ENCODE measurements at places on chromosomes 5 and 9.

DNA sequence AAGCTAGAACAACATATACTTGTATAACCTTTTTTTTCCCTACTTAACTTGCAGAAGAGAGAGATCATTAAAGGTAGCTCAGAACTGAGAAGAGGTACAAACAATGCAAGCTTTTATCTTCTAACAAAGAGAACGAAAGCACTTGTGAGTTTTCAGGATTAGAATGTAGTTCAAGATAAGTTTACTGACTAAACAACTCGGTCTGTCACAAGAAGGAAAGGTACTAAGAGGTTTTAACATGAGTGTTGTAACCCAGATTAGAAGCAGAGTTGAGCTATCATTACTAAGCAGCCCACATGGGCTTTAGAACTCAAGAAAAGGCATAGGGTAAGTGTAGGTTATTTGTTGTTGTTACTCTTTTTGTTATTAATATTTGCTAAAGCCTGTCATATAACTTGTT is 25.2 kb downstream of the GIN1 start:
- H3K27ac ChIP-seq: no peak overlapping the region
- no peaks in the 10 kb centered on the region for H3K36me3 ChIP-seq
- DNase-seq: no peak
- no peak overlapping the region for H3K4me3 ChIP-seq

DNA sequence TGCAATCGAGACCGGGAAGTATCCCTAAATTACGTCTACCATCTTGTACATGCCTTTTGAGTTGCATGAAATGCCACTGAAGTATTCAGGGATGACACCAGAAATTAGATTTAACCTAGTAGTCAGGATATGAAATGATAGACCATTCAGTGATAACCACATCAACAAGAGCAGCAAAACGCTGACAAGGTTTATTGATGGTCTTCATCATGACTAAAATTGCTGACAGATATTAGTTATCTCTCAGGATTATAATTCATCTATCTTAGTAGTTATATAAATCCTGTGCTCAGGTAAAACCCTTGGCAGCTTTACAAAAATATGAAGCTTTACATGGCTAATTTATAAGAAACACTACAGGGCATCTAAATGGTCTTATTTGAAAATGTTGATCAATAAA is 1104.7 kb downstream of the EFNA5 start:
- H3K27ac ChIP-seq: no peak overlapping the region
- H3K4me3 ChIP-seq: no peak overlapping the region
- no peaks in the 10 kb centered on the region for H3K27me3 ChIP-seq
- no peak for DNase-seq

GRCh38 chr9:78383130-78383529 is 86.2 kb downstream of the PSAT1 start:
- no peak for DNase-seq
- no peak overlapping the region for H3K4me3 ChIP-seq
- H3K36me3 ChIP-seq: no peaks in the 10 kb centered on the region
- H3K27ac ChIP-seq: no peak overlapping the region
- no peaks in the 10 kb centered on the region for H3K4me1 ChIP-seq

DNA sequence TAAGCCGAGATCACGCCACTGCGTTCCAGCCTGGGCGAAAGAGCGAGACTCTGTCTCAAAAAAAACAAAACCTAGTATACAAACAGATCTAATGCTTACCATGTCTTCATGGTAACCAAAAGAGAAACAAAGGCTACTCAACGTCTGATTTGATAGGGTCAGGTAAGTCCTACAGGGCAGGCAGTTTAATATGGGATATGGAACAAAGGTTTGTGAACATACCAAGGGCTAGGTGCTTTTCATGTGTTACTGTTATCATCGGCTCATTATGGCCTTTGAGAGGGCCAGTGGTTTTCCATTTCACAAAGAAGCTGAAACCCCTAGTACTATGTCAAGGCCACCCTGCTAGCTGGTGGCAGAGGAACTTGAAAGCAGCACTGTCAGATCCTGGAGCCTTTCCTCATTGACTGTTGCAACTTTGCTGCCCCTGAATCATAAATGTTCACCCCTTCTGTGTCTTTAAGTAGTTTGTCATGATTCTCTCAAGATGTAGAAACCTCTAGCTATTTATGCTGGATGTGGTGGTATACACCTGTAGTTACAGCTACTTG is 5.1 kb downstream of the IQGAP2 start:
- H3K4me3 ChIP-seq: no peak overlapping the region
- no peak overlapping the region for H3K27ac ChIP-seq
- H3K36me3 ChIP-seq: no peaks in the 10 kb centered on the region
- H3K4me1 ChIP-seq: no peaks in the 10 kb centered on the region

DNA sequence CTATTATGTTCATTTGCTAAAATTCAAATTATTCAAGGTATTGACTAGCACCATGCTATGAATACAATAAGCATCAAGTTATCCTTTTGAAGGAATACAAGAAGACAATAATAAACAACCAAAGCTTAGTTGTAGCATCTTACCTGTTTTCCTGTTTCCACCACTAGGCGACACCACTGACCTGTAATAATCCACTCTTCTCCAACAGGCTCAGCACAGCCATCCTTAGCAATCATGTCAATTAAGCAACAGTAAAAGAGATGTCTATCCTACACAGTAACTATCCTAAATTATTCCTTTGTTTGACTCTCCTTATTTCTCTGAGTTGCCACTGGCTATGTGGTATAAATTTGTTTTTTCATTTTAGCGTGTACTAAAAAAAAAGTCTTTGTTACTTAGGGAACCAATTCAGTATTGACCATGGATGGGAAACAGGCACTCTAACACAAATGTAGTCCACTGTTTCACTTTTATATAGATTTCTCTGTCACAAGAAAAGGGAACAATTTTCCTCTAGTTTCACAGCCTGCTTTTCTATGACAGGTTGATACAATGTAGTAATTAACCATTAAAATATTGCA is 46.2 kb downstream of the PCA3 start:
- H3K36me3 ChIP-seq: no peaks in the 10 kb centered on the region
- DNase-seq: peak; percentile 42
- no peak overlapping the region for H3K27ac ChIP-seq
- H3K4me1 ChIP-seq: peaks cover 10% of the 10 kb centered on the region
- peaks cover 2% of the 10 kb centered on the region for H3K27me3 ChIP-seq

- H3K4me1 ChIP-seq: peaks cover 45% of the 10 kb centered on the region
- peak overlapping the region; percentile 44 for H3K27ac ChIP-seq
- DNase-seq: no peak
Measured at GRCh38 chr5:14441641-14442040, 140.0 kb upstream of the OTULINL start.

GRCh38 chr9:6562201-6562600 is 83.3 kb downstream of the GLDC start:
- H3K27me3 ChIP-seq: no peaks in the 10 kb centered on the region
- H3K4me1 ChIP-seq: peaks cover 15% of the 10 kb centered on the region
- H3K36me3 ChIP-seq: no peaks in the 10 kb centered on the region
- no peak overlapping the region for H3K4me3 ChIP-seq
- no peak overlapping the region for H3K27ac ChIP-seq

- peaks cover 13% of the 10 kb centered on the region for H3K4me1 ChIP-seq
- peaks cover 9% of the 10 kb centered on the region for H3K36me3 ChIP-seq
- DNase-seq: no peak
- H3K27me3 ChIP-seq: peaks cover 26% of the 10 kb centered on the region
- peak overlapping the region; percentile 52 for H3K4me3 ChIP-seq
Measured at GRCh38 chr9:137953683-137954438, 76.3 kb downstream of the CACNA1B start.

GRCh38 chr5:61139094-61139873 is 23.0 kb downstream of the SMIM15 start:
- no peaks in the 10 kb centered on the region for H3K36me3 ChIP-seq
- peaks cover 5% of the 10 kb centered on the region for H3K27me3 ChIP-seq
- H3K27ac ChIP-seq: no peak overlapping the region
- H3K4me1 ChIP-seq: peaks cover 22% of the 10 kb centered on the region
- H3K4me3 ChIP-seq: no peak overlapping the region
- DNase-seq: no peak

DNA sequence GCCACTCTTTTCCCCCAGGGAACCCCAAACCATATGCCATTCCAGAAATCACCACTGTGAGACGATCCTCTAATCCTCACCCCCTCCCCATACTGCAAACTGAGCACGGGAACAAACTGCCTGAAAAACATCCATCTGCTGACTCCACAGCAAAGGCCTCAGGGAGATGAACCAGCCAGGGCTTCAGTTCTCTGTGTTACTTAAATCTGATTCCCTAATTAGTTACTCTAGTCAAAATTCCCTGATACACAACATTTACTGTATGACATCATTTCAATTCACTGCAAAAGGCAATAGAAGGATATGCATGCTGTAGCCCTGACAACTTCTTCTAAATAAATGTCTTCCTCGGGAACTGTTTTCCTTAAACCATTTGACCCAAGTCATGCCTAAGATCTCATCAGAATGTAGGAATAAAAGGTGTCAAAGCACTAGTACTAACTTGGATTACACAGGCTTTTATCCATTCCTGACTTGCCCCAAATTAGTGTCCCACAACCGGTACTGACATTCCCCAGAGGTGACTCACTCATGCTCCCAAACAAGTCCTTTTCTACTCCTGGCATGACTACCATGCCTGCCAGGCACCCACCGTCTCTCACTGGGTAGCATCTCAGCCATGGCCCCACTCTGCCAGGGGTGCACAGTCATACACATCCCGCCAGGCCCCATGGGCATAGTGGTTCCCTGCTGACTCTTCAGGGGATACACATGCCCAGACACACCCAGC is 35.0 kb downstream of the MTX3 start:
- H3K4me1 ChIP-seq: peaks cover 55% of the 10 kb centered on the region
- peak overlapping the region; percentile 78 for H3K4me3 ChIP-seq
- peaks cover 7% of the 10 kb centered on the region for H3K27me3 ChIP-seq
- H3K27ac ChIP-seq: peak overlapping the region; percentile 91
- no peaks in the 10 kb centered on the region for H3K36me3 ChIP-seq
- DNase-seq: peak; percentile 50

GRCh38 chr5:170642066-170642735 is 138.4 kb downstream of the KCNIP1 start:
- no peak for DNase-seq
- no peak overlapping the region for H3K27ac ChIP-seq
- no peaks in the 10 kb centered on the region for H3K36me3 ChIP-seq
- peaks cover 6% of the 10 kb centered on the region for H3K27me3 ChIP-seq
- no peak overlapping the region for H3K4me3 ChIP-seq

GRCh38 chr9:129644902-129645301 is 3.0 kb upstream of the ASB6 start:
- H3K4me3 ChIP-seq: no peak overlapping the region
- H3K36me3 ChIP-seq: no peaks in the 10 kb centered on the region
- no peak for DNase-seq
- no peak overlapping the region for H3K27ac ChIP-seq

DNA sequence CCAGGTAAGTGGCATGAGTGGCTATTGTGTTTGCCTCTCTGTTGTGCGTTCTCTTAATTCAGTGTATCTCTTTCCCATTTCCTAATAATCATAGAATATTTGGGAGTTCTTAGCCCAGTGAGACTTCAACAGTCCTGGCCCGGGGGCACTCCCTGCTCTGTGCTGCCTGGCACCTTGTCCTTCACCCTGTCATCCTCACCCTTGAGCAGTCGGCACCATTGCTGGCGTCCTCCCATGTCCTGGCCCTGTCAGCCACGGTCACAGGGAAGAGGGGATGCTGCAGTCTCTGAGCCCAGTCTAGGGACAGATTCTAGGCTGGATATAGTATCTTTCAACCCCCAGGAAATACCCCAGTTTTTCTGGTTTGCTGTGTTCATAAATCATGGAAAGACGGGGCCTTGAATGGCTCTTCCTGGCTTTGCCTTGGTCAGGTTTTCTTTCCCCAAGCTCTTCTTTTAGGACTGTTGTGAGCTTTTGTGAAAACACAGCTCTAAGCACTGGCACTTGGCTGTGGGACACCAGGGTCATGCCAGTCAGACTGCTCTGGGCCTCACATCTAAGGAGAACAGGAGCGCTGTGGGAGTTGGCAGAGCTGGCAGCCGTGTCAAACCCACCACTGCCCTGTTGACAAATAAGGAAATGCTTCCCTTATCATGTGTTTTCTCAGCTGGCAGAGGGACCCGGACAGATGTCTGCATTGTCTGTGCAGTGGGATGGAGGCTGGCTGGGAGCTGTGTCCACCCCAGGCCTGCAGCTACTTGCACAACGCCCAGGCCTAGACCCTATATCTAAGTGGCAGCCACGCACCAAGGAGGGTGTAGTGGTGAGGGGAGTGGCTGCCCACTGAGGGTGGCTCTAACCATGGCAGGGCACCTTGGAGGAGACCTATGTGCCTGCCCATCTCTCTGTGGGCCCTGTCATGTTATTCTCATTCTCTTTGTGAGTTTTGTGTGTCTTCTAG is 378.6 kb downstream of the ICE1 start:
- no peak for DNase-seq
- H3K36me3 ChIP-seq: peaks cover 5% of the 10 kb centered on the region
- H3K4me3 ChIP-seq: no peak overlapping the region
- peaks cover 2% of the 10 kb centered on the region for H3K4me1 ChIP-seq
- peaks cover 3% of the 10 kb centered on the region for H3K27me3 ChIP-seq
- H3K27ac ChIP-seq: no peak overlapping the region

- no peak for DNase-seq
- no peaks in the 10 kb centered on the region for H3K36me3 ChIP-seq
- no peaks in the 10 kb centered on the region for H3K4me1 ChIP-seq
- no peak overlapping the region for H3K4me3 ChIP-seq
- H3K27me3 ChIP-seq: peaks cover 1% of the 10 kb centered on the region
- H3K27ac ChIP-seq: no peak overlapping the region
Measured at GRCh38 chr5:152556784-152557183, 151.7 kb upstream of the NMUR2 start.

GRCh38 chr5:135944967-135945560 is 9.7 kb downstream of the LECT2 start:
- no peaks in the 10 kb centered on the region for H3K4me1 ChIP-seq
- H3K4me3 ChIP-seq: no peak overlapping the region
- no peaks in the 10 kb centered on the region for H3K36me3 ChIP-seq

- no peak overlapping the region for H3K27ac ChIP-seq
- H3K4me1 ChIP-seq: peaks cover 50% of the 10 kb centered on the region
- H3K36me3 ChIP-seq: no peaks in the 10 kb centered on the region
Measured at GRCh38 chr9:113914517-113914916, 38.4 kb downstream of the ZNF618 start.

DNA sequence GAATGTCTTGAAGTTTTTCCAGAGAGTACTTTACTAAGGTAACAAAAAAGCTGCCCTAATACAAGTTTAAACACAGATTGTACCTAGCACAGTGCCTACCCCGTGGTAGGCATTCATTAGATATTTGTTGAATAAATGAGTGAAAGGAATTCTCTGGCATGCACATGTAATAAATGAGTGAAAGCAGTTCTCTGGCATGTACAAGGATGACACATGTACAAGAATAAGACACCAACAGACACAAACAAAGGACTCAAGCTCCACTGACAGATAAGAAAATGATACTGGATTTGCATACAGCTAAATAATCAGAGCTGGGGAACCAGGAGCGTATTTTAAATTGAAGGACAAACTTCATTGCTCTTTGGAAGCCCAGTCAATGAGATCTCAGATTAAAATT is 535.8 kb downstream of the EFNA5 start:
- DNase-seq: no peak
- H3K27ac ChIP-seq: no peak overlapping the region
- H3K4me3 ChIP-seq: no peak overlapping the region
- H3K36me3 ChIP-seq: peaks cover 16% of the 10 kb centered on the region
- no peaks in the 10 kb centered on the region for H3K27me3 ChIP-seq
- H3K4me1 ChIP-seq: no peaks in the 10 kb centered on the region

GRCh38 chr5:60578315-60578714 is 121.7 kb downstream of the DEPDC1B start:
- peaks cover 13% of the 10 kb centered on the region for H3K36me3 ChIP-seq
- no peak for DNase-seq
- no peaks in the 10 kb centered on the region for H3K4me1 ChIP-seq
- no peak overlapping the region for H3K27ac ChIP-seq

GRCh38 chr9:101508211-101508610 is 25.4 kb upstream of the RNF20 start:
- no peaks in the 10 kb centered on the region for H3K27me3 ChIP-seq
- DNase-seq: no peak
- no peaks in the 10 kb centered on the region for H3K4me1 ChIP-seq
- H3K4me3 ChIP-seq: no peak overlapping the region
- H3K36me3 ChIP-seq: no peaks in the 10 kb centered on the region
- H3K27ac ChIP-seq: no peak overlapping the region

Measured in glutamatergic neuron (in vitro differentiated cells).